Activated CD8-positive, alpha-beta memory T cell treated with anti-CD3 and anti-CD28 coated beads, Interleukin-2, amount 50 U/mL, for 48 hours (primary cell): ENCODE measurements at places on chromosomes 16 and 17.

- DNase-seq: no peak
Observed at GRCh38 chr16:47726031-47726675, 265.0 kb downstream of the PHKB start.

DNA sequence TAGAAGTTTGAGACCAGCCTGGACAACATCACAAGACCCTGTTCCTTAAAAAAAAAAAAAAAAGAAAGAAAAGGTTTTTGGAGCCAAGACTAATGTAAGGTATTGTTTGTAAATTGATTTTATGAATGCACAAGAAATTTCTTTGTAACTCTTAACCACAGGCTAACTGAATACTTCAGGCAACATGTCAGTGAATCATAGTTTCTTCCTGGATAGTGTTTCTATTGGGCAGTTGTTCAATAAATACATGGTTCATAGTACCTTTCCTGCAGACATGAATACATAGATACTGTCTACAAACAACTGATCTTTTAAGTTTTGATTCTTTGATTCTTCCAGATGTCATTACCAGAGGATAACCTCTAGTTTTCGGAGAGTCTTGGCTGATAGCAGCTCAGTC lies 11.6 kb downstream of the DDX42 start:
- no peak for DNase-seq

GRCh38 chr17:76166168-76166567 lies 25.1 kb upstream of the FOXJ1 start:
- DNase-seq: no peak

- DNase-seq: peak; percentile 80
Observed at GRCh38 chr16:57807968-57808528, 5.8 kb upstream of the KIFC3 start.

DNA sequence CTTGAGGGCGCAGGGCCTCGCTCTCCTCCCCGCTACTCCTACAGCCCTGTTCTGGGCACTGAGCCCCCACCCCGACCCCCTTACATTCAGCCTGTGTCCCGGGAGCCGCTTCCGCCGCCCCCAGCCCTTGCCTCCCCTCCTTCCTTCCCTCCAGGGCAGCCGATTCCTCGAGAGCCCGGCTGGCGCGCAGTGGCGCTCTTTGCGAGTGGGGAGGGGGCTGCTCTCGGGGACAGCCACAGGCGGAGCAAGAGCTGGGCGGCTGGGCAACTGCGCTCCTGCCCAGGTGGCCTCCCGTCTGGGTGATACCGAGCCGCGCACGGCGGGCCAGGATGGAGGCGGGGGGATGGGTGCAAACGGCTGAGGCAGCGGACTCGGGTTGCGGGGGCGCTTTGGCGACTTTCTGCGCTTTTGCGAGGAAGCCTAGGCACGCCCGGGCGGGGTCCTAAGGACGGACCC lies 1.2 kb downstream of the MMP15 start:
- DNase-seq: no peak

- peak; percentile 67 for DNase-seq
Observed at GRCh38 chr16:15650698-15651171, 690 bp downstream of the NDE1 start.

- peak; percentile 75 for DNase-seq
Observed at GRCh38 chr17:45224671-45225050, 3.0 kb downstream of the FMNL1 start.

DNA sequence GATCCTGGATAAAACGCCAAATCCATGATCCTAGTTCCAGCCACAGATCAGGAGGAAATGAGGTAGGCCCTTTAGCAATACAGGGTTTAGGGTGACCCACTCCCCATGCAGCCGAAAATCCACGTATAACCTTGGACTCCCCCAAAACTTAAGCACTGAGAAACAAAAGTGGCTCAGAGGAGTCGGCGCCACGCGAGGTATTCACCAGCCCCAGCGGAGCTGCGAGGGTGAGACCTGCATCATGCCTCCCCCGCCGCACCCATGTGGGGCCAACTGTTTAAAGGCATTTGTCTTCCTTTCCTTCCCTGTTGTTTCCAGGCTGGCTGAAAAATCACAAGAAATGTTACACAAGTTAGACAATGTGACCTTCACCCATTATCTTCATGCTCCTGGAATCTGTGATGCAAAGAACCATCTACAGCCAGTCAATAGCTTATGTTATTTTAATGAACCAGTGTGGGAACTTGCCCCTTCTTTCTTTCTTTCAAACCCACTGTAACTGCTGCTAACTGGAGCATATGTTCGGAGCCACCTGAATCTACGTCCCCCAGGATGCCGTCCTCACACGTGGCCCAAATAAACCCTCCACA lies 98.2 kb upstream of the METRNL start:
- no peak for DNase-seq
